ENCODE measurements at places on chromosomes 2 and 18.

GRCh38 chr18:3074087-3074486, 61.1 kb upstream of the LPIN2 start:
- no peak for DNase-seq

DNA sequence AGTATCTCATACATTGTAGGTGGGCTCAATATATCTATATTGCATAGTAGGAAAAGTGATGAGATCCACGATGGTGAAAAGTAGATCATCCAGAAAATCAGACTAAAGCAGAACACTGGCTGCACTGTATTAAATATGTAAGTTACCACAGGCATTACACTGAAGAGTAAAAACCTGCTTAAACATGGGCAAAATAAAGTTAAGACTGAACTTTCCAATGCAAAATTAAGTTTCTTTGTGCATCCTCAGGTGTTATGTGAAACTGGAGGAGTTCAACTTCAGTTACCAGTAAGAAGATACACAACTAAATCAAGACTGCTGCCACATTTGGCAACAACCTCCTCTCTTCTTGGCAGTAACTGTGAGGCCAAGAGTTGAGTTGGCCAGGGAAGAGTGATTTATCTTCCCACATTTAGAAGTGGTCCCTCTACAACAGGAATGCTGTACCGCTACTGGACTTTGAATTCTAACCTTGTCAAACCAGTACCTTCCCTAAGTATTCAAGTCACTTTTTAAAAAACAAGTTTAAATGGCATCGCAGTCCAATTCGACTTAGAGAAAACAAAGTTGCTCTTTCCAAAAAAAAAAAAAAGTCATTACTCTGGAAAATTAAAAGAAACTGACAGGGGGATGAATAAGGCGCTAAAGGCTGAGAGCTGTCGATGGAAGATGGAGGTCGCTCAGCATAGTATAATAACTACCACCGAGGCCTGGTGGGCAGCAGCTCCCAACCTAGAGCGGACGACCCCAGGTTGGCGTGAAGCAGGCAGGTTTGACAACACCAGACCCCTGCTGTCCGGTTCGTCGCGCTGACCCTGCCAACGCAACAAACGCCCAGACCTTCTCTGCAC, 1.1 kb downstream of the MAP4K3 start:
- DNase-seq = no peak

- no peak for DNase-seq
These were observed 92.1 kb downstream of the TMEM18 start for GRCh38 chr2:584863-585823.

GRCh38 chr18:58152216-58152615, 108.2 kb downstream of the NEDD4L start:
- DNase-seq = no peak

DNA sequence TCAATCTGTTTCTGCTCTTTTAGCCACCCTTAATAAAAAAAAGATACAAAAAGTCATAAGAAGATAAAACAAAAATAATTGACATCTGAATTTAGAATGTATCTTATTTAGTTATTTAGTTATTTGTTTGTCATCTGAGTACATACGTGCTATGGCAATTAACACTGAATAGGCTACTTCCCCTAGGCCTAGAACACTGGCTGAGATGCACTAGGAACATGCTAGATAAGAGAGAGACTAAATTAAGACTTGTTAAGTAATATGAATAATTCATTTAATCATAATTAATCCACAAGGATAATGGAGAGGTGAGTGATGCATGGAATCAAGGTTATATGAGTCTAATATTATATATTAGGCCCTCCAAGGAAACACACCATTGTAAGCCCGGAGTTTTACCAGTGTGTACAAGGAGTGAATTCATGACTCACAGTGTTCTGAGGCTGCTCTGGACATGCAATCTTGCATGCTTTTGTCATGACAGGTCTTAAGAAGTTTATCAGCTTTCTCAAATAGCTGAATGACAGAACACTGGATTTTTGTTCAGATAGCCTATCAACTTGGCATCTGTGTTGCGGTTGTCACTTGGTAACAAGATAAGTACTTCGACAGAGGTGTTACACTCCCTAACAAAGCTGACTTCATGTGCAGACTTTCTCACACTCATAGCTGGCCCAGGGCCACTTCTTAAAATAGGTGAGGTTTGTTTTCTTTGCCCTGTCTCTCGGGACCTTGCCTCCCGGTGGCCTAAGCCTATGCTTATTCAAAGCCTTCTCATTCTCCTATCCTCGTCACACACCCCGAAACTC, 5.0 kb upstream of the SERPINB2 start:
- no peak for DNase-seq

GRCh38 chr2:133680343-133681049, 112.2 kb upstream of the NCKAP5 start:
- DNase-seq = no peak

- DNase-seq = no peak
These were observed 26.4 kb downstream of the TRAPPC12 start for GRCh38 chr2:3405876-3406275.
